Fibroblast of lung (primary cell): ENCODE measurements at places on chromosomes 5 and 9.

GRCh38 chr5:126972062-126972895 lies 58.1 kb downstream of the MARCHF3 start:
- DNase-seq: no peak

DNA sequence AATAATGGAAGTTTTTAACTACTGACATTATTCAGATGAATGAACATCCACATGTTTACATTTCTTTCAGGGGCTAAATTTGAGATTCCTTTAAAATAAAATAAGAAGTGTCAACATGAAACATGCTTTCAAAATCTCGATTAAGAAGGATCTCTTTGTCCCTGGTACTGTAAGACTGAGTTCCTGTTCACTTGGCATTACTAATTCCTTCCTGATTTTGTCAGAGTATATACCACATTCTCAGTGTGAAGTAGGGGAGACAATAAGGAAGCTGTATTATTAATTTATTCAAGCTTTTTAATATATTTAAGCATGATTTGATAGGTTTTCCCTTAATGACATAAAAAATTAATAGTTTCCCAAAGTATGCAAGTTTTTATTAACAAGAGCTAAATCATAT lies 81.5 kb upstream of the GRHPR start:
- no peak for DNase-seq

- DNase-seq: no peak
Measured at GRCh38 chr5:176875014-176875550, 24.1 kb downstream of the HK3 start.

- DNase-seq: no peak
Measured at GRCh38 chr5:173741729-173742431, 125.4 kb upstream of the BOD1 start.

DNA sequence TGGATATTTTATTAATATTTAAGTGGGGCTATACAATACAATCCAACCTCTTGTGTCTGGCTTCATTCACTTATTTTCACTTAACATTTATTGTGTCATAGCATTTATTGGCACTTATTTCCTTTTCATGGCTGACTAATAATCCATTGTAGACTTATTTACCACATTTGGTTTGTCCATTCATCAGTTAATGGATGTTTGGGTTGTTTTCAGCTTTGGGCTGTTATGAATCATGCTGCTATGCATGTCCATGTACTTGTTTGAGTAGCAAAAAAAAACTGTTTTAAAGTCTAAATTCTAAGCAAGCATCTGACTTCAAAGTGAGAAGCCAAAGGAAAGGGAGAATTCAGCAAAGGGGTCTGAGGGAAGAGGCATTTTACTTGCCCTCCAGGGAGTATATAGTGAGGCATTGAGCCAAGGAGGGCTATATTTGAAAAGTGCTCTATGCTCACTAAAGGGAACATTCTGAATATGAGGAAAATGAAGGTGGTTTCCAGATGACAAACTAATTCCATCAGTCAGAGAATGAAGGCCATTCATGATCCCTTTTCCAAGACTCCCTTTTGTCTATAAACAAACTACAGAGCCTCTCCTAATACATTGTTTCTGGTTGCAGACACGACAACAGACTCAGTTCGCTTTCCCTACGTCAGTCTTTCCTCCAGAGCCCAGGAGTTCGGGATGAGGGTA lies 532.8 kb upstream of the KLF4 start:
- no peak for DNase-seq

DNA sequence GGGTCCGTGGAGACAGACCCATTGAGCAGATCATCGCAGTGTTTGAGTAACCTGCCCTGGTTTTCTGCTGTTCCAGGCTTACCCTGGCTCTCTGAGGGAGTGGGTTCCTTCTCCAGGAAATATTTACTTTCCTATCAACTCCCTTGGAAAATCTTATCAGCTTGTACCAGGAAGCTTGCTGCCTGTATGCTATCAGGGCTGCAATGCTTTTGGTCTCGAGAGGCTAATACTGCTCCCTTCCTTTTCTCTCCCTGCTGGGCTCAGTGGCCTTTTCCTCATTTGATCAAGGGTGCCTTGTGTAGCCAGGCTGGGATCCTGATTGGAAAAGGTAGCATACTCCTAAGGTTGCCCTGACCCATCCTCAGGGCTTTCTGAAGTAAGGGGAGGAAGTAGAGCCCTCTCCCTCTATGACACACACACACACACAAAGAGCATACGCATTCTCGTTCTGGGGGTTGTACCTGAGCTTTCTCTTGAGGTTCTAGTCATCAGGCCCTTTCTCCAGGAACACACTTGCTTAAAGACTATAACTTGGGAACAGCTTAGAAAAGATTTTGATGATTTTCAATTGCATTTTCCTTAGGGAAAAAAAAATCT lies 41.6 kb downstream of the CYSTM1 start:
- DNase-seq: no peak

GRCh38 chr9:78566521-78566920 lies 269.6 kb downstream of the PSAT1 start:
- no peak for DNase-seq

GRCh38 chr9:94900222-94901018 lies 173.9 kb downstream of the AOPEP start:
- DNase-seq: peak; percentile 99

- no peak for DNase-seq
Measured at GRCh38 chr9:4955836-4956235, 29.2 kb upstream of the JAK2 start.

DNA sequence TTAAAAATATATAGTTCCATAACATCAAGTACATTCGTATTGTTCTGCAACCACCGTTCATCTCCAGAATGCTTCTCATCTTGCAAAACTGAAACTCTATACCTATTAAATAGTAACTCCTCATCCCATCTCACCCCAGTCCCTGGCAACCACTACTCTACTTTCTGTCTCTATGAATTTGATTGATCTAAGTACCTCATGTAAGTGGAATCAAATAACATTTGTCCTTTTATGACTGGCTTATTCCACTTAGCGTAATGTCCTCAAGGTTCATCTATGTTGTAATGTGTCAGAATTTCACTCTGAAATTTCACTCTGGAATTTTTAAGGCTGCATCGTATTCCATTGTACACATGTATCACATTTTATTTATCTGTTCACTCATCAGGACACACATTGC lies 132.1 kb upstream of the RUSC2 start:
- DNase-seq: no peak

DNA sequence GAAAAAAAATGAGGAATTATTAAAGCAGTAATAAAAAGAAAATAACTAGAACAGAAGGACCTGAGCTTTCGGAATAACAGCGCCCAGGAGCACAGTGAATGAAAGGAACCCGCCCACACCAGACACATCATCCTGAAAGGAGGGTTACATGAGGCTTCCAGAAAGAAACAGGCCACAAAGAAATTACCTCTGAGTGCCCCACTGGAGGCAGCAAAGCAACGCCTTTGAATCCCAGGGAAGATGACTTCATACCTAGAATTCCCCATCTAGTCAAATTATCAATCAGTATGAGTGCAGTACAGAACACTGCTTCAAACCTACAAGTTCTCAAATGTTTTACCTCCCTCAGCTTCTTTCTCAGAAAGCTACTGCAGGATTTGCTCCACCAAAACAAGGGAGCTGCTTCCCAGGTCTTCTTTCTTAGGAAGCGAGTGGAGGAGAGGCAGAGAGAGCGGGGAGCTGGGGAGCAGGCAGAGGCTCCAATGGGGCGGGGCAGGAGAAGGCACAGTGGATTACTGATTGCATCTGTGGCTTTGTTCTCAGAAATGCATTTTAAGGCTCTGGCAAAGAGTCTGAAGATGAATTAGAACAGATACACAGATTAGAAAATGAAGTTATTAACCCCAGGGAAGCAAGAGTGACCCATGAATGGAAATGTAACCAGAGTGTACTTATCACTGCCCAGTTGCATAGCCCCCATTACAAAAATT lies 87.1 kb downstream of the SEMA4D start:
- no peak for DNase-seq

DNA sequence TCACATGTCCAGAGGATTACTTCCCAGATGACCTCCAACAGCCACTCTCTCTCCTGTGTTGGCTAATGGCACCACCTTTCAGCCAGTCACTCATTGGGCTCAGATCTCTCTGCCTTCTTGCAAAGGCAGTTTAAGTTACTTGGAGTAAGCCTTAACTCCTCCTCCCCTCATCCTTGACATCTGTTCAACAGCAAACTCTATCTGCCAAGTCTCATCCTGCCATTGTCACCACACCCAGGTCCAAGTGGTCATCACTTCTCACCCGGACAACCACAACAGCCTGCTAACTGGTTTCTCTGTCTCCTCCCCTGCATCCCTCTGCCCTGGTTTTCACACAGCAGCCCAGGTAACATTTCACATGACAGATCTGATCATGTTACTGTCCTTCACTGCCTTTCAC lies 58.5 kb downstream of the DCP2 start:
- no peak for DNase-seq

DNA sequence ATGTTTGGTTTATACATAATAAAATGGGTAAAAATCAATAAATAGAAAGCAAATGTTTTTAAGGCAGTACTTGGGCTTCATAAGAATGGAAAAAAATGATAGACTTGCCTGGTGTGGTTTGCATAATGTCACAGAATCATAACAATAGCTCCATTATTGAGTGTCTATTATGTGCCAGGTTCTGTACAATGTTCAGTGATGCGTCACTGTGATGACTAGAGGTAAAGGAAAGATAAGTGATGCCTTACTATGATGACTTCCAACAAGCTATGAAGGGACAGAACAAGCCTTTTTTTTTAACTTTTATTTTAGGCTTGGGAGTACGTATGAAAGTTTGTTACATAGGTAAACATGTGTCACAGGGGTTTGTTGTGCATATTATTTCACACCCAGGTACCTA lies 128.8 kb downstream of the TMC1 start:
- no peak for DNase-seq

DNA sequence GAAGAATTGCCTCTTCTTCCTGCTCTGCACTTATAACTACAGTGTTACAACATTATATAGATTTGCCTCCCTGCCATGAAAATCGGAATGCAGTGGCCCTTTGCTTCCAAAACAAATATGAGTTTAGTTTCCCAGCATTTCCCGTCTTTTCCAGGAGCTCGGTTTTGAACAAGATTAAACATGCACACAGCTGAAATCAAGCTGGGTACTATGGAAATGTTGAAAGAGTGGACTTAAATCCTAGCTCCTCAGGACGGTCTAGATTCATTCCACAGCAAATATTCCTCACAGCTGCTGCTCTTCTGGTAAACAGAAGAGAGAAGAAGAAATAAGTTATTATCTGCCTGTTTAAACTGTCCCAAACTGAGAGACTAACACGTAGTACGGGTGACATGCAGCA lies 161.4 kb downstream of the PIK3R1 start:
- no peak for DNase-seq

GRCh38 chr5:108167174-108167573 lies 214.7 kb downstream of the FBXL17 start:
- DNase-seq: peak; percentile 31

- peak; percentile 76 for DNase-seq
Measured at GRCh38 chr9:136902259-136902821, 16.0 kb downstream of the TRAF2 start.

GRCh38 chr5:39446231-39446630 lies 21.5 kb upstream of the DAB2 start:
- no peak for DNase-seq

DNA sequence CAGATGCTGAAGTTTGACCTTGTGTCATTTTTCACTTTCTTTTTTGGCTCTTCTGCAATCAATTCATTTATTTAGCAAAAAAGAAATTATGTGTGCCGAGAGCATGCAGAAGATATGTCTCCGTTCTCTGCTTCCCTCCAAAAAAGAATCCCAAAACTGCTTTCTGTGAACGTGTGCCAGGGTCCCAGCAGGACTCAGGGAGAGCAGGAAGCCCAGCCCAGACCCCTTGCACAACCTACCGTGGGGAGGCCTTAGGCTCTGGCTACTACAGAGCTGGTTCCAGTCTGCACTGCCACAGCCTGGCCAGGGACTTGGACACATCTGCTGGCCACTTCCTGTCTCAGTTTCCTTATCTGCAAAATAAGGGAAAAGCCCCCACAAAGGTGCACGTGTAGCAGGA lies 2.4 kb downstream of the FGFR4 start:
- DNase-seq: no peak

GRCh38 chr9:74122661-74123060 lies 374.5 kb upstream of the RORB start:
- DNase-seq: no peak

DNA sequence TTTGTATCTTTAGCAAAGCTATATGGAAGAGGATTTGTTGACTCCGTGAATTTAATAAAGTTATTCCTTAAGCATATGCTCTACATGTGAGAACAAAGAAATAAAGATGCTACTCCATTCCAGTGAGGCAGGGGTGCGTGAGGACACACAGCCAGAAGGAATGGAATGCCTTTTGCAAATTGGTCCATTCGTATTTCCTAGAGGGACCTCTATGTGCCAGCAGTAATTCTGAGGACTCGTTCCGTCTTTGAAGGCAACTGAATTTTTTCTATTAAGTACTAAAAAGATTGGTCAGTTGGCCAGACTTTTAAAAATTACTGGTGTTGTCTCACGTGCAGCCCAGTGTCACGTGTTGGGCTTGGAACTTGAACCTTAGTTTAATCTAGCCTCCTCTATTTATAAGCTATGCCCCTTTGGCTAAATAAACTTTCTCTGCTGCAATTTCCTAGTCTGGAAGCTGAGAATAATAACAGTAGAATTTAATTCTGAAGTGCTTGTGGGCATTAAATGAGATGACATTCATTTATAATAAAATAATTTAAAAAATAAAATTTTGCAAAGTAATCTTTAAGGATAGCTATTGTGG lies 13.9 kb downstream of the RAI14 start:
- no peak for DNase-seq

- DNase-seq: no peak
Measured at GRCh38 chr5:66565878-66566277, 30.3 kb upstream of the MAST4 start.

- no peak for DNase-seq
Measured at GRCh38 chr9:136305804-136306203, 1.9 kb upstream of the CCDC187 start.

- peak; percentile 60 for DNase-seq
Measured at GRCh38 chr9:116219686-116220085, 66.1 kb downstream of the PAPPA start.

GRCh38 chr5:6889030-6889429 lies 175.8 kb downstream of the TENT4A start:
- no peak for DNase-seq

DNA sequence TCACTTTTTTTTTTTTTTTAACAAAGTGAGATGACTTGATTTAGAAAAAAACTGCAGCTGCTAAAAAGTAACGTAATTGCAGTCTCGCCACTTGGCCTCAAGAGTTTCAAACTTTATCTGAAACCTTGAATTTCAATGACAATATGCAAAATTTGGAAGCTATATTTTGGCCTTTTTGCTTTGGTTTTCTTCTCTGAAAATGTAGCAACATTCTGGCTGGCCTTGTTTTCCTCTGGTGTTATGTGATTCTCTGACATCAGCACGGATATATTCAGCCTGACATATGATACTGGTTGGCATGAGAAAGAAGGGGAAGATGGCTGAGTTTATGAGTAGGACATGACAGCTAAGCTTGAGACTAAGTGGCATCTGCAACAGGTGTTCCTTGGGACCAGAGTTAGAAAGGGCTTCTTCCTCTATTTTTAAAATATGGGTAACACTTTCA lies 136.5 kb downstream of the MEF2C start:
- no peak for DNase-seq

- DNase-seq: peak; percentile 36
Measured at GRCh38 chr5:16492398-16493140, 27.0 kb upstream of the ZNF622 start.

- peak; percentile 6 for DNase-seq
Measured at GRCh38 chr9:74499770-74500583, 2.8 kb downstream of the RORB start.

GRCh38 chr5:25974451-25974850 lies 1063.9 kb downstream of the CDH9 start:
- no peak for DNase-seq
